ENCODE measurements at places on chromosomes 6 and 20. TPM values are rescaled to one million over a fixed set of nuclear protein-coding genes. Genes with fewer than 3 reads are reported as not detected.
A peak's percentile ranks its signal among the peaks of the same experiment; 100 is the strongest.

- no peak overlapping the region for H3K4me3 ChIP-seq
- H3K27ac ChIP-seq, result no peak overlapping the region
- H3K4me1 ChIP-seq, result no peaks in the 10 kb centered on the region
- no peaks in the 10 kb centered on the region for H3K36me3 ChIP-seq
Measured at GRCh38 chr20:44835661-44836221, 25.4 kb upstream of the RIMS4 start.

DNA sequence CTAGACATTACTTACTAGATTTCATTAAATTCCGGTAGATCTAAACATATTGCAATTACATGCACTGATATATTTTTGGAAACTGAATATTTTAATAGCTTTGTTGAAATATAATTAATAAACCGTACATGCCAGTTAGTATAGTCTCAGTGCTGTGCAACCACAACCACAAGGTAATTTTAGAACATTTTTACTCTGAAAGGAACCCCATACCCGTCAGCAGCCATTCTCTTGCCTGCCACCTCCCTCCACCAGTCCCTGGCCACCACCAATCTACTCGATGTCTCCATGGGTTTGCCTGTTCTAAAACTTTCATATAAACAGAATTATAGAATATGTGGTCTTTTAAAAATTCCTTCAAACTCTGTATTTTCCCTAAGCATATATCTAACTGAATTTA is 293.9 kb downstream of the THBS2 start:
- no peaks in the 10 kb centered on the region for H3K36me3 ChIP-seq
- H3K27me3 ChIP-seq, result peaks cover 5% of the 10 kb centered on the region
- H3K4me1 ChIP-seq, result no peaks in the 10 kb centered on the region
- DNase-seq, result no peak
- no peak overlapping the region for H3K27ac ChIP-seq
- H3K4me3 ChIP-seq, result no peak overlapping the region

Gene RBM12
- total RNA-seq, result 128 TPM

DNA sequence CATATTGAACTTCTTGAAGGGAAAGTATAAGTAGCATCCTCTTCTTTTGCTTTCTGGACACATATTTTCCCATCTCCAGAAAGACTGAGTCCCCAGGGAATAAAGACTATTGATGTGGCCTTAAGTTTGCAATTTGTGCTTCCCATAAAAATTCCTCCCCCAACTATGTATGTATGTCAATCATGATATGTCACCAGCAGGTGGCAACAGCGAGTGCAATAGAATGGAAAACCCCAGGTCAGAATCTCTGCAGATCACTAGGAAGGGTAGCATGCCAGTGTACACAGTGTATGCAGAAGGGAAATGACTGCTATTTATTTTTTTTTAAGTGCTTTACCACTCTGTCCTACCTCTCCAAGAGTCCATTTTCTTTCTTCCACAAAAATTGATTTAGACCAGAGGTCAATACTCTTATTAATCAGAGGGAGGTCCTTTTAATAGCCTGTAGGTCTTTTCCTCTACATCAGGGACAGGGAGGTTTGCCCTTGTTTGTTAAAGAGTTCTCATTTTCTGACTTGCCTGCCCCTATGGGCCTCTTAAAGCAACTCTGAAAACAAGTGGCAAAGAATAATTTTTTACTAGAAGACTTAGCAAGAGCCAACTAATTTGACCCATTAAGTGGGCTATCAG is 61.4 kb downstream of the BMP2 start:
- H3K27me3 ChIP-seq, result no peaks in the 10 kb centered on the region
- H3K4me1 ChIP-seq, result no peaks in the 10 kb centered on the region
- H3K36me3 ChIP-seq, result no peaks in the 10 kb centered on the region
- H3K4me3 ChIP-seq, result no peak overlapping the region
- no peak overlapping the region for H3K27ac ChIP-seq

DNA sequence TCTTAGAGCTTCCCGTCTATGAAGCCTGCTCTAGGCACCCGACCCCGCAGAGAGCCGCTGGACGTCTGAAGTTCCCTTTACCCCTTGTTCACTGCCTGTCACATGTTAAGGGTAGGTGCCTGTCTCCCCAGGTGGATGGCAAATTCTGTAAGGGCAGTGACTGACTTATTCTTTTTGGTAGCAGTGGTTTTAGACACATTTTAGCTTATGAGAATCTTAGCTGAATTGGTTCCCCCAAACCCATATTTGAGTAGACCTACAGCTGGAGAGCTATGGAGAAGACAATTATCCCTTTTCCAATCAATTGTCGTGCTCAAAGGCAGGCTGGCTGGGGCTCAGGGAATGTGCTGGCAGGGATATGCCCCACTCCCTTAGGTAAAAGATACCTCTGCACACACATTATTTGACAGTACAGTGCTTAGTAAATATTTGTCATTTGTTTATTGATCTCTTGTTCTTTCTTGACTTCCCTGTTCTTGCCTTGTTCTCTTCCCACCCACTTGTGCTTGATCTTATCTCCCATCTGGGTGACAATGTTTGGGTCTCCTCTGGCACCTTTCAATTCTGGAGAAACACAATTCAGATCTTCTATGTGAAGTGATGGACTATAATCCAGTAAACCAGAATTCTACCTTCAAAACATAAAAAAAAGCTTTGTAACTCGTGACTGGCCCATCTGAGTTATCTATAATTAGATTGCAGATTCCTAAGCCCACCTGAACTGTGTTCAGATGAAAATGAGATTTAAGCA is 114.3 kb upstream of the SLC2A12 start:
- no peak for DNase-seq
- H3K36me3 ChIP-seq, result peaks cover 34% of the 10 kb centered on the region
- H3K4me1 ChIP-seq, result peaks cover 11% of the 10 kb centered on the region
- H3K4me3 ChIP-seq, result no peak overlapping the region
- no peak overlapping the region for H3K27ac ChIP-seq

DNA sequence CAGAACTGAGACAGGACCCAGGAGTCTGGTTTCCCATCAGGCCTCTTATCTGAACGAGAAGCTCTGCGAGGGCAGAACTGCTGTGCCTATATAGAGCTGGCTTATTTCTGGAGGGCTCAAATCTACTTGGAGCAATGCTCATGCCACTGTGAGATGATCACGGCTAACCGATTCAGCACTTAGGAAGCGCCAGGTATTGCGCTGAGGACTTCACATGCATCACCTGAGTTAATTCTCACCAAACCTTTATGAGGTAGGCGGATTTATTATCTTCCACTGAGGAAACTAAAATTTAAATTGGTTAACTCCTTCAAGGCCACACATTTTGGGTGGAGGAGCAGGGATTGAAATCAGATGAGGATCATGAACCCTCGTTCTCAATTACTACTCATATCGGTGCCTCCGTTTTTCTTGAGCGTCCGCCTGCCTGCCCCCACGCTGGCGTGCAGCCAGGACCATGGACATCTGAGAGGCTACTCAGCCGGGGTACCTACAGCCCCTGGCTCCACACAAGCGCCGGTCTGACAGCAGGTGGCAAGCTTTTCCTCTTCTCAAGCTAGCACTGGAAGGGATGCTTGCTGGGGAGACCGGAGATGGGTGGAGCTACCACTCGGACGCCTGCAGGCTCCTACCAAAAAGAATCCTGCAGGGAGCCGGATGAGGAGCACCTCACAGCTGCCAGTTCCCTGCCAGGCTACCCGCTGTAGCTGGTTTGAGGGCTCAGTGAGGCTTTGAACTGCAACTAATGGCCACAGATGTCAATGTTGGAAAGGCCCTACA is 1.0 kb upstream of the PCIF1 start:
- H3K4me3 ChIP-seq, result peak overlapping the region; percentile 90
- H3K4me1 ChIP-seq, result peaks cover 34% of the 10 kb centered on the region
- peak overlapping the region; percentile 99 for H3K27ac ChIP-seq
- no peaks in the 10 kb centered on the region for H3K27me3 ChIP-seq
- peak; percentile 81 for DNase-seq

Gene RAET1E
- not detected for total RNA-seq

Gene SIRT5
- 8.2 TPM for total RNA-seq

- DNase-seq, result no peak
- no peak overlapping the region for H3K4me3 ChIP-seq
- no peaks in the 10 kb centered on the region for H3K36me3 ChIP-seq
- no peaks in the 10 kb centered on the region for H3K4me1 ChIP-seq
- no peak overlapping the region for H3K27ac ChIP-seq
Measured at GRCh38 chr20:52518735-52519134, 327.2 kb upstream of the ZFP64 start.

GRCh38 chr20:37968841-37969401 is 64.3 kb downstream of the TTI1 start:
- no peaks in the 10 kb centered on the region for H3K4me1 ChIP-seq
- DNase-seq, result no peak
- no peaks in the 10 kb centered on the region for H3K36me3 ChIP-seq
- no peak overlapping the region for H3K27ac ChIP-seq
- no peak overlapping the region for H3K4me3 ChIP-seq

All from CD4-positive, CD25-positive, alpha-beta regulatory T cell (primary cell).